ENCODE measurements at places on chromosomes 12 and 14.

GRCh38 chr12:98997899-98998298, 352.8 kb downstream of the APAF1 start:
- DNase-seq: no peak

- no peak for DNase-seq
Measured at GRCh38 chr12:100830003-100830795, 35.6 kb downstream of the ANO4 start.

- no peak for DNase-seq
Measured at GRCh38 chr14:95445161-95445560, 71.3 kb downstream of the SYNE3 start.

GRCh38 chr14:91154851-91155625, 41.2 kb downstream of the DGLUCY start:
- DNase-seq: peak; percentile 72

Data from SHP77 treated with DMSO at 0.1 percent for 48 hours (cell line).